BJ (cell line): ENCODE measurements at places on chromosomes 16 and 17.

DNA sequence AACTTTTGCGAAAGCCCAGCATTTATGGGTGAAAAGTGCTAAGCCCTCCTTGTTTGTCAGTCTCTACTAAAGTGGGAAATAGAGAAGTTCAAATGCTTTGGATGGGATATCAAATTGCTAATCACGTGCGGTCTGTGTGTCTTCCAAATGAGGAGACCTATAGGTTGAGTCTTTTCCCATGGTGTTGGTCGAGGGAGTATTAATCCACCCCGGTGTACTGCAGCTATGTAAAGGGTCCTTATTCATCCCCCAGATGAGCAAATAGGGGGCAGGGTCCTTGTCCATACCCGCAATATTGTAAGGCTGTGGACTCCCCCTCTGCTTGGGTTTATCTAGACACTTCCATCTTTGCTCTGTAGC, 14.6 kb downstream of the KIAA0513 start:
- no peak for DNase-seq

DNA sequence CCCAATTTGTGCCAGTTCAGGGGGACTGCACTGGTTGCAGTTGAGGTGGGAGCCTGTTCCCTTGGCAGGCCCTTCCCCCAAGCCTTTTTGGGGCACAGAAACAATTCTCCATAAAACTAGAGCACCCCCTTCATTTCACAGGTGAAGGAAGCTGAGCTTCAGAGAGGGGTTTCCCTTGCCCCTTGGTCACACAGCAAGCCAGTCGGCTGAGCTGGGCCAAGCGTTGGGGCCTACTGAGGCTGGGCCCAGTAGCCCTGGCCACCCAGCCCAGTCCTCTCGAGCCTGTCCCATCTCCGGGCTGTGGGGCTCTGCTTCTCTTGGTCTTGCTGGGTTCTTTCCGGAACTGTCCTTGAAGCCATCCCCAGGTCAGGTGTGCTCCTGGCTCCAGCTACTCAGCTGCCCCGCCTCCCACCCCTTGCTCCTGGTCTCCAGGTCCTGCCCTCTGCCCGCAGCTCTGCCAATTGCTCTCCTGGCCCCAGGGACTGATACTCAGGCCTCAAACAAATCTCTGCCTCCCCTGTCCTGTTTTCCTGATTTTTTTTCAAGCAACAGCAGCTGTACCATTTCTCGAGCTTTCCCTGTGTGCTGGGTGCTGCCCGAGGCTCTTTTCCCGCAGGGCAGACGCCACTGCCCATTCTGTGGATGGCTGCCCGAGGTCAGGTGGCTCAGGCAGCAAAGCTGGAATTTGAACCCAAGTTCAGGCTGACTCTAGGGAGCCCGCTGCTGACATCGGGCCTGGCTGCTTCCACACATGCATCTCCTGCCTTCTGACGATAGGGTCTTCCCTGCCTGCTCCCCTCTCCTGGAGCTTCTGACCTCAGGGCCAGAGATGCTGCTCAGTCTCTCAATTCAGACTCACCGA, 87.4 kb upstream of the NKD1 start:
- no peak for DNase-seq

DNA sequence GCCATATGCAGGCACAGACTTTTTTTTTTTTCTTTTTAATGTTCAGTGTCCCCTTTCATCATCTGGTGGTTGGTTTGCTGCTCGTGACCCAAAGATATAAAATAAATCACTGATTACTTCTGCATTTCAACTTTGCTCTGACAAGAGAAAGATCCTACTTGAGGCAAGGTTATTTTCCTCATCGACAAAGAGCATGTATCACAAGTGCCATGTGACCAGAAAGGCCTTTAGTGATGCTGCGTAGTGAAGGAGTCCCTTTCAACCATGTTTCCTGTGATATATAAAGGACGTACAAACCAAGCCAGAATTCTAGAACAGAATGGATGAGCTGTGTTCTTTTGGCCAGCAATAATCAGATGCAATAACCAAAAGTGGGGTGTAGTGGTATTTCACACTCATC, 323.4 kb upstream of the PSMD7 start:
- DNase-seq, result no peak

DNA sequence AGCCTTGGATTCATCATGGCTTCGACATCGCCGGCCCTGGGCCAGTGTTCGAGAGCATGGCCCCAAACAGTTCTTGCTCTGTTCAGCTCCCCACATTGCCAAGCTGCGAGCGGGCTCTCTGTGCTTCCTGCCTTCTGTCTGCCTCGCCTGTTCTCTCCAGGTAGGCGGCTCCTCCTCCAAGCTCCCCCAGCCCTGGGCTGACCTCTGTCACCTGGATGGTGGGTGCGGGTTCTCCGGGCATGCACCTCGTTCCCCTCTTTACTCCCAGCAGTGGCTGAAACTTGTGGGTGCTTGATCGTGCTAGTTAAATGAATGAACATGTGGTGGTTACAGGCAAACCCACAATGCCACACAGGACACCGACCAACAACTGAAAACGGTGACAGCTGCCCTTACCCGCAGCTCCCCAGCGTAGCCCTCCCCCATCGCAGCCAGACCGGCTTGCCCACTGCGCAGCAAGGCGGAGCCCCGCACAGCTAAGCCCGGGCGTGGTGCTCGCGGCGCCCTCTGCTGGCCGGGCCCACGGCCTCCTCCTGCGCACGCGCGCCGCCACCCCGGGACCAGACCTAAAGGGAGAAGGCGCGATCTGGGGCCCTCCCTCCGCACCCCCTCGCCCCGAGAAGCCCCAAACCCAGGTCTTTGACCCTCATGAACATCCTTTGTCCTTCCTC, 23.0 kb upstream of the EIF1 start:
- no peak for DNase-seq

- DNase-seq, result no peak
Observed at GRCh38 chr17:15307710-15308111, 33.7 kb downstream of the TEKT3 start.

- no peak for DNase-seq
Observed at GRCh38 chr17:57895382-57896060, 45.7 kb upstream of the MRPS23 start.

DNA sequence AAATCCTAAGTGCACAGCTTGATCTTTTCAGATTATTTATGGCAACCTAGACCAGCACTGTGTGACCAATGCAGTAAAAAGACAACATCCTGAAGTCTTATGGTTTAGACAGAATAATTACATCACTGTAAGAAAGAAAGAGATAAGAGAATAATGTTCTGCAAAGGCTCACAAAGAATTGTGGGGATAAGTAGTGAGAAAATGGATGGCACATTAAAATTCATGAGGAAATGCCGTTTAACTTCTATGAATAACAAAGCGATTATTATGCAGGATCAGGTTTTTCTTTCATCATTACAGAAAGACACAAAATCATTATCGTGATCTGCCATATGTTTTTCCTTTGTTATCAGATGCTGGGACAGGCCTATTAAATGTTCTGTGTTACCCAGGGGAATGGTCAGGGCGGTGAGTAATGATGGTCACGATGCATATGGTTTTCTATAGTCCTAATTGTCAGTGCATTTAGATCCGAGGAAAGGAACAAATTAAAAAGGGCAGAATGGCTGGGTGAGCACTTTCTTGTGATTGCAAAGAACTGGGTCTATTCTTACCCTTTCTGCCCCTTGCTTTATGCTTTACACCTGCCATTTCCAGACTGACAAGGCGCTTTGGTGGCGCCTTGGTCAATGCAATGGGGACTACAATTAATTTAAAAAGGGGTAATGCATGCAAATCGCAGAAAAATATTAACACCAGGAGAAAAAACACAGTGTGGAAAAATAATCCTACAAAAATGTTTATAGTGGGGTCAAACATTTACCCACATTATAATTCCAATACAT, 18.1 kb upstream of the DHX40 start:
- no peak for DNase-seq

- peak; percentile 71 for DNase-seq
Observed at GRCh38 chr16:17205279-17206211, 265.2 kb downstream of the XYLT1 start.

GRCh38 chr16:26830428-26831127, 236.1 kb upstream of the C16orf82 start:
- no peak for DNase-seq

DNA sequence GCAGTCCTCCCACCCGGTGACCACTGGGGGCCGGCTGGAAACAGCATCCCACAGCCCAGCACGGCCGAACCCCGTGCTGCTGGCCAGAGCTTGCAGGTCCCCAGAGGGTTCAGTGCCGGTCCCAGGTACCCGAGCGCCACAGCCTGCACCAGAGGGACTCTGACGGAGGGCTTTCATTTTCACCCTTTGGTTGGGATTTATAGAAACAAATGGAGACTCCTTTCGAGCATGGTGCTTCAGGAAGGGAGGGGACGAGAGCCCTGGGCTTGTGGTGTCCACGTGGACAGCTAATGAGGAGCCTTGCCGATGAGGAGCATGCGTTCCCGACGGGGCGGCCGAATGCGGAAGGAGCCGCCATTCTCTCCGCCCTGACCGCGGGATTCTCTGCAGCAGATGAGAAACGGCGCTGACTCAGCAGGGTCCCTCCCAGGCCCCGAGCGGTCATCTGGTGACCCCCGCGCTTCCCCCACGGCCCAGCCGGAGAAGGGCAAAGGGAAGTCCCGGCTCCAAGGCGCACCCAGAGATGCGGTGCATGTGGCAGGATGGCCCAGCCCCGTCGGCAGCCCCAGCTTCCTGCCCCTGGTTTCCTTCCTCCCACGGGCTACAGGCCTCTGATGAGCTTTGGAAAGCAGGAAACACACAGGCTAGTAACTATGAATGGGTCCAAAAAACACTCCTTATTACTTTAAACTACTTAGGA, 9.8 kb downstream of the SLC38A10 start:
- DNase-seq, result no peak

DNA sequence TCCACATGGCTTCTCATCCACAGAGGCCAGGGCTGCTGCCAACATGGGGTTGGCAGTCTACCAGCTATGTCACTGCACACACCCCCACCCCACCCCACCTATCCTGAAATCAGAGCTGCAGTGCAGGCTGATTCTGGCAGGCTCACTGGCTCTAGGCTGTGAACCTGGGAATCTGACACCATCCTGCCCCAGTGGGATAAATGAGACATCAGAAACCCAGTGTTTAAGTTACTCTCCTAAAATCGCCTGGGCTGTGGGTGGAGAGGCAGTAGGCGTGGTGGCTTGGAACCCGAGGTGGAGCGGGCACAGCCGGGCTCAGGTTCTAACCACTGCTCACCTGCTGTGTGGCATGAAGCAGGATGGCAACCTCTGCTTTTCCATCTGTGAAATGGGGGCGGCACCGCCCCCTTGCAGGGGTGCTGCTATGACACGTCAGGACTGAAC, 5.6 kb downstream of the SLC38A8 start:
- no peak for DNase-seq

GRCh38 chr17:71423871-71424546, 696.8 kb upstream of the SOX9 start:
- DNase-seq, result no peak

DNA sequence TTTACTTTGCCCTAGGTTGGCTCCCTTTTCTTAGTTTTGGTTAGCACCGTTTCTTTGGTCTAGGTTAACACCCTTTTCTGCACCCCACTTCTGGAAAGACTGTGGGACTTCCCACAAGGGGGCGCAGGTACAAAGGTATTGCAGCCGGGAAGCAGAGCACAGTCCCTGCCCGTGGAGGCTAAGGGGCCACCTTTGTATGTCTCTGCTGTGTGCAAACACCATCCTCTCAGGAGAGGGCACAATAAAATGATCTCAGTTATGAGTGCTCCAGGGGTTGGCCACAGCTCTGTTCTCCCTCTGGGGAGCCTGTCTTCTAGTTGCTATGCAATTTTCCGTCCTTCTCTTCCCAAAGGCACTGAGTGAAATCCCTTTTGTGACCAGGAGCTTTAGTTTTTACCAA, 28.4 kb upstream of the TMC5 start:
- no peak for DNase-seq

DNA sequence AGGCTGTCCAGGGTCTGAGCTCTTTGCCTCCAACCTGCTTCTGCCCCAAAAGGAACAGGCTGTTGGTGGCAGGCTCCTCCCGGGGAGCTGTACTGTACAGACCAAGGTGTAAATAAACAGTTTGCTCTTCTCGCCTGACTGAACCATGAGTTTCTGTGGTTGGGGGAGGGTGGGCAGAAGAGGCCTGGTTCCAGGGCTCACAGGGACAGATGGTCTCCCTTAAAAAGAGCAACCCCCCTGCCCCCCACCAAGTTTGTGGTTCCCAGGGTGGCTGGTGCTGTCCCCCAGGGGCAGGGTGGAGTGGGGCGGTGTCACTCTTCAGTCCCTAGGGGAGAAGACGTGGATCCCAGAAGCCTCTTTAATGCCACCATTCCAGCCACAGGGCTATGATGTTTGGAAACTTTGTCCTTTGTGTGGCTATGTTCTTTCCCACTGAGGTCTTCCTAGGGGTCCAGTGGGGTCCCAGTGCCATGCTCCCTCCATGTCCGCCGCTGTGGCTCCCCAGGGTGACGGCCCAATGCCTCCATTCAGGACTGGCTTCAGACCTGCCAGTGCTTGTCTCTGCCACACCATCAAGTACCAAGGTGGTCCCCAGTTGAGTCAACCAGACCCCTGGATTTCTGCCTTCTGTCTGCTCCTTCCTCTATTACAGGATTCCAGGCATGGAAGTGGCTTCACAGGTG, 146.7 kb downstream of the RAB11FIP4 start:
- DNase-seq, result no peak

DNA sequence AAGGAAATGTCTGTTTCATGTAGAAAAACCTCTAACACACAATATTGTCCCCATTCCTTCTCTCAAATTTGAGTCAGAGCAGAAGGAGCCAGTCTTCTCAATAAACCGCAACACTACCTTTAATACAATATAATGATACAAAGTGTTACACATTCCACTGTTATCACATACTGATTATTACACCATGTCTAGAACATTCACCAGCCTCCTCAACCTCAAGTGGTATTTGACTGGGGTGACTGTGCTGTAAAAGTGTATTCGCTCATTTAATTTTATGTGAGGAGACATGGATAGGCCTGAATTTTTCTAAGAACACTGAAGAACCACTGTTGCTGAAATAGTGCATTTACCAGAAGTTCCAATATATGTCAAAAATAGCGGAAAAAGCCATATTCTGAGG, 10.3 kb downstream of the CDYL2 start:
- DNase-seq, result no peak

DNA sequence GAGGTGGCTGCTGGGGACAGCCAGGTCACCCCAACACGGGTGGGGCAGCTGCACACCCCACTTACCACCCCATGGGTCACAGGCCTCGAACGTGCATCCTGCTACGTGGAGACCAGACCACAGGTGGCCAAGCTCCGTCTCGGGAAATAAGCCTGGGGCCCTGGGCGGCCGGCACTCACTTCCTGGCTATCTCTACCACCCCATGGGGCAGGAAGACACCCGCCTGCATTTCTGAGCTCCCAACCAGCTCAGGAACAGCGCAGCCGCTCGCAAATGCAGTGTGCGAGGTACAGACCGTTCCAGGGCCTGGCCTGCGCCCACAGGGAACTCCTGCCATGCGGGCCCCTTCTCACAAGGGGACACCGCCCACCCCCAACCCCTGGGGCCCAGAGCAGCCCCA, 4.9 kb upstream of the GNG13 start:
- no peak for DNase-seq

- DNase-seq, result no peak
Observed at GRCh38 chr16:30032083-30032819, 1.2 kb upstream of the TLCD3B start.

- DNase-seq, result no peak
Observed at GRCh38 chr16:85658504-85659326, 30.0 kb downstream of the GINS2 start.

- DNase-seq, result no peak
Observed at GRCh38 chr17:73274490-73274889, 12.8 kb upstream of the CPSF4L start.
